ENCODE measurements at places on chromosomes 13 and 19. TPM values are rescaled to one million over a fixed set of nuclear protein-coding genes. Genes with fewer than 3 reads are reported as not detected.

Gene FXYD1
- 4.3 TPM for total RNA-seq

Gene OR7A5
- total RNA-seq: not detected

Gene PCDH8
- total RNA-seq: 0.25 TPM

Gene ZNF225
- total RNA-seq: 7.9 TPM

Gene TMEM255B
- total RNA-seq: 1.7 TPM

Gene TDRD12
- total RNA-seq: 0.24 TPM

Gene TMEM190
- 2.2 TPM for total RNA-seq

DNA sequence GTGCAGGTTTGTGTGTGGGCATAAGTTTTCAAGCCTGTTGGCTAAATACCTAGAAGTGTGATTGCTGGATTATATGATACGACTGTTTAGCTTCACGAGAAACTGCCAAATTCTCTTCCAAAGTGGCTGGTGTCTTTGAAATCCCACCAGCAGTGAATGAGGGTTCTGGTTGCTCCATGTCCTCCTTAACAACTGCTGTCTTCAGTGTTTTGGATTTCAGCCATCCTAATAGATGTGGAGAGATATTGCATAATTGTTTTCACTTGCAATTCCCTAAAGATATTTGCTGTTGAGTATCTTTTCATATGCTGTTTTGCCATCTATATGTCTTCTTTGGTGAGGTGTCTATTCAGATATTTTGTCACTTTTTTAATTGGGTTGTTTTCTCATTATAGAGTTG is 390.5 kb downstream of the ZNF536 start:
- no peak for DNase-seq
- H3K36me3 ChIP-seq: no peaks in the 10 kb centered on the region
- H3K4me1 ChIP-seq: no peaks in the 10 kb centered on the region
- H3K4me3 ChIP-seq: no peak overlapping the region
- H3K27ac ChIP-seq: no peak overlapping the region

- DNase-seq: no peak
- H3K36me3 ChIP-seq: no peaks in the 10 kb centered on the region
- no peaks in the 10 kb centered on the region for H3K27me3 ChIP-seq
Observed at GRCh38 chr13:24624801-24625231, 55.4 kb upstream of the ATP12A start.

DNA sequence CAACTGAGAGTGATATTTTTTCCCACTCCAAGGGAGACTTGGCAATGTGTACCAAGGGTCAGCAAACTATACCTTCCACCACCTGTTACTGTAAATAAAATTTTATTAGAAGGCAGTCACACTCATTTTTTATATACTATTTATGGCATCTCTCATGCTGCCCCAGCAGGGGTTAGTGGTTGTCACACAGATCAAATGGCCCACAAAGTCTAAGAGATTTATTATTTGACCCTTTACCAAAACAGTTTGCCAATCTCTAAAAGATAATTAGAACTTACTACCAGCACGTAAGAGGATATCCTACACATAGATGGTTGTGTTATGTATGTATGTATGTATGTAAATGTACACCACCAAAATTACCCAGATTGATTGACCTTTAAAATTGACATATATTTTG is 185.1 kb downstream of the PRR20E start:
- no peaks in the 10 kb centered on the region for H3K36me3 ChIP-seq
- no peaks in the 10 kb centered on the region for H3K27me3 ChIP-seq
- no peak overlapping the region for H3K4me3 ChIP-seq
- no peaks in the 10 kb centered on the region for H3K4me1 ChIP-seq
- no peak for DNase-seq

DNA sequence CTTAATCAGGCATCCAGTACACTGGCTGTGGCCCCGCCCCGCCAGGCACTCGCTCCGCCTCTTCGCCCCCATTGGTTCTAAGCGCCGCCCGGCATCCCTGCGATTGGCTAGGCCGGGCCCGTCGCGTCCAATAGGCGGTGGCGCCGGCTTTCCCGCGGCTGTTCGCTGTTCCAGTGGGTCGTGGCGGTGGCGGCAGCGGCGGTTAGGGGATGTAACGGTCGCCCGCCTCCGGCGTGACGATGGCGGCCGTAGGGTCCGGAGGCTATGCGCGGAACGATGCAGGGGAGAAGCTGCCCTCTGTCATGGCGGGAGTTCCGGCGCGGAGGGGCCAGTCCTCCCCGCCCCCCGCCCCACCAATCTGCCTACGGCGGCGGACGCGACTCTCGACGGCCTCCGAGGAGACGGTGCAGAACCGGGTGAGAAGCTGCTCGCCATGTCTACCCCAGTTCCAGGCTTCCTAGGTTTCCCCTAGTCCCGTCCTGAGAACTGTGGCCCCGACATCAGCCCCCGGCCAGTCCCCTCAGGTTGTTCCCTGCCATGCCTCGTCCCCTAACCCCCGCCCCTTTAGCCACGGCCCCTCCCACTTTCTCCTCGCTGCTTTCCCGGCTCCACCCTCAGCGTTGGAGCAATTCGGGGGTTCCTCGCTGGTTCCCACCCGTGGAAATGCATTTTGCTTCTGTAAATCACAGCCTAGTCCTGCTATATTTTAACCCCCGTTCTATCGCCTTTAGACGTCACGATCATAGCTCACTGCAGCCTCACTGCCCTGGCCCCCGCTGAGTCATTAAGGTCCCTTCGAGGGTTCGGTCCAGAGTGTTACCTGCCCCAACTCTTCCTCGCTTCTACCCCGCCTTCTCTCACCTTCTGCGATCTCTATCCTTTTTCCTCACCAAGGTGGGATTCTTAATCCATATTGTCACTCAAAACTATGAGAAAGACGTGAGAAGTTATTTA is at the start of gene WDR62:
Gene WDR62, plus strand, starts transcription at position 165 of the 954 bp plus-strand sequence. Its CDS starts 75 bp downstream, at position 240.
- H3K4me1 ChIP-seq: peaks cover 23% of the 10 kb centered on the region
- peak within 1 kb of the TSS; percentile 95 for H3K4me3 ChIP-seq
- peaks cover 2% of the 10 kb centered on the region for H3K36me3 ChIP-seq
- H3K27me3 ChIP-seq: no peaks in the 10 kb centered on the region

GRCh38 chr13:59665732-59666131 is 498.0 kb downstream of the DIAPH3 start:
- H3K27ac ChIP-seq: no peak overlapping the region
- H3K27me3 ChIP-seq: no peaks in the 10 kb centered on the region
- H3K36me3 ChIP-seq: peaks cover 7% of the 10 kb centered on the region
- no peak overlapping the region for H3K4me3 ChIP-seq
- H3K4me1 ChIP-seq: peaks cover 30% of the 10 kb centered on the region

GRCh38 chr13:110551284-110551683 is 10.2 kb downstream of the RAB20 start:
- H3K27me3 ChIP-seq: no peaks in the 10 kb centered on the region
- no peak overlapping the region for H3K4me3 ChIP-seq
- H3K4me1 ChIP-seq: peaks cover 37% of the 10 kb centered on the region
- peak overlapping the region; percentile 67 for H3K27ac ChIP-seq

- no peak for DNase-seq
- peaks cover 15% of the 10 kb centered on the region for H3K4me1 ChIP-seq
- no peak overlapping the region for H3K4me3 ChIP-seq
- no peak overlapping the region for H3K27ac ChIP-seq
- no peaks in the 10 kb centered on the region for H3K27me3 ChIP-seq
Observed at GRCh38 chr13:31970231-31970930, 61.2 kb upstream of the FRY start.

- no peaks in the 10 kb centered on the region for H3K27me3 ChIP-seq
- H3K36me3 ChIP-seq: peaks cover 30% of the 10 kb centered on the region
- DNase-seq: no peak
- peaks cover 22% of the 10 kb centered on the region for H3K4me1 ChIP-seq
- H3K27ac ChIP-seq: no peak overlapping the region
Observed at GRCh38 chr13:50932091-50932490, 22.5 kb downstream of the RNASEH2B start.

Measured in mesothelial cell of epicardium (in vitro differentiated cells).